Smooth muscle cell of the pulmonary artery (primary cell): ENCODE measurements at places on chromosomes 2 and 18. TPM values are rescaled to one million over a fixed set of nuclear protein-coding genes. Genes with fewer than 3 reads are reported as not detected.

The TBC1D8 gene
- 9.7 and 12.1 TPM in 2 replicates for total RNA-seq

The SELENOI gene
- 15.8 and 18.7 TPM in 2 replicates for total RNA-seq

The CHN1 gene
- total RNA-seq = 7.8 and 9.6 TPM in 2 replicates

The ELOA2 gene
- not detected in 2 replicates for total RNA-seq

The PDCL3 gene
- total RNA-seq = 9.6 and 13.7 TPM in 2 replicates

The MYO1B gene
- 99.9 and 246 TPM in 2 replicates for total RNA-seq

The ARHGAP15 gene
- total RNA-seq = 0.13 TPM in 1 of 2 replicates, not detected in the other

The TMEM198 gene
- total RNA-seq = 1.3 and 1.4 TPM in 2 replicates

The CCDC195 gene
- total RNA-seq = not detected in 2 replicates

The NT5DC4 gene
- total RNA-seq = 0.33 TPM in 1 of 2 replicates, not detected in the other

The LHCGR gene
- not detected in 2 replicates for total RNA-seq

The SNORC gene
- total RNA-seq = 0.65 and 1.6 TPM in 2 replicates

The ALK gene
- total RNA-seq = 0.07 TPM in 1 of 2 replicates, not detected in the other

The STK17B gene
- total RNA-seq = 60.5 and 86.0 TPM in 2 replicates

The MC5R gene
- not detected in 2 replicates for total RNA-seq

The EGR4 gene
- not detected in 2 replicates for total RNA-seq

The CYP20A1 gene
- total RNA-seq = 35.9 and 42.8 TPM in 2 replicates

The NOL4 gene
- total RNA-seq = not detected in 2 replicates

The CAPN14 gene
- total RNA-seq = 0.23 and 0.26 TPM in 2 replicates

The KCNIP3 gene
- 0.65 and 2.0 TPM in 2 replicates for total RNA-seq

The PIGN gene
- 39.6 and 56.6 TPM in 2 replicates for total RNA-seq

The SLC4A3 gene
- 4.0 and 7.0 TPM in 2 replicates for total RNA-seq

The IL36A gene
- not detected in 2 replicates for total RNA-seq

The C2orf66 gene
- 0.20 and 0.59 TPM in 2 replicates for total RNA-seq

The UGT1A8 gene
- 0.17 TPM in 1 of 2 replicates, not detected in the other for total RNA-seq

The CD28 gene
- total RNA-seq = not detected in 2 replicates

The SLC16A14 gene
- total RNA-seq = 1.1 and 1.8 TPM in 2 replicates

The ASXL3 gene
- total RNA-seq = under 0.01 and 0.78 TPM in 2 replicates

The OST4 gene
- 378 and 636 TPM in 2 replicates for total RNA-seq

The CXCR1 gene
- not detected in 2 replicates for total RNA-seq

The CROCC2 gene
- total RNA-seq = 0.13 TPM in 1 of 2 replicates, not detected in the other

The IAH1 gene
- 45.9 and 51.2 TPM in 2 replicates for total RNA-seq

The ABCA12 gene
- 0.07 and 0.13 TPM in 2 replicates for total RNA-seq

The SLC5A7 gene
- not detected in 2 replicates for total RNA-seq

The PCARE gene
- not detected in 2 replicates for total RNA-seq

The PLEK gene
- 0.07 and 0.10 TPM in 2 replicates for total RNA-seq

The TANC1 gene
- 40.1 and 44.3 TPM in 2 replicates for total RNA-seq

The TGIF1 gene
- total RNA-seq = 119 and 181 TPM in 2 replicates

The GULP1 gene
- 27.3 and 35.6 TPM in 2 replicates for total RNA-seq

The ZNF638 gene
- 88.7 and 111 TPM in 2 replicates for total RNA-seq

The NEMP2 gene
- total RNA-seq = 2.1 and 3.7 TPM in 2 replicates
